ENCODE measurements at places on chromosomes 13 and 19. TPM values are rescaled to one million over a fixed set of nuclear protein-coding genes. Genes with fewer than 3 reads are reported as not detected.

Gene TMTC4
- polyA plus RNA-seq, result 43.2 TPM

Gene PRTN3
- polyA plus RNA-seq, result 0.77 TPM

Gene PSG2
- polyA plus RNA-seq, result 0.13 TPM

Gene KLK4
- 0.05 TPM for polyA plus RNA-seq

All from right renal pelvis (tissue), 4 donors.